ENCODE measurements at places on chromosomes 1 and 21.

- no peak for DNase-seq
Measured at GRCh38 chr1:67937651-67938050, 104.4 kb upstream of the GNG12 start.

- DNase-seq: no peak
Measured at GRCh38 chr1:11129649-11130390, 30.2 kb upstream of the EXOSC10 start.

DNA sequence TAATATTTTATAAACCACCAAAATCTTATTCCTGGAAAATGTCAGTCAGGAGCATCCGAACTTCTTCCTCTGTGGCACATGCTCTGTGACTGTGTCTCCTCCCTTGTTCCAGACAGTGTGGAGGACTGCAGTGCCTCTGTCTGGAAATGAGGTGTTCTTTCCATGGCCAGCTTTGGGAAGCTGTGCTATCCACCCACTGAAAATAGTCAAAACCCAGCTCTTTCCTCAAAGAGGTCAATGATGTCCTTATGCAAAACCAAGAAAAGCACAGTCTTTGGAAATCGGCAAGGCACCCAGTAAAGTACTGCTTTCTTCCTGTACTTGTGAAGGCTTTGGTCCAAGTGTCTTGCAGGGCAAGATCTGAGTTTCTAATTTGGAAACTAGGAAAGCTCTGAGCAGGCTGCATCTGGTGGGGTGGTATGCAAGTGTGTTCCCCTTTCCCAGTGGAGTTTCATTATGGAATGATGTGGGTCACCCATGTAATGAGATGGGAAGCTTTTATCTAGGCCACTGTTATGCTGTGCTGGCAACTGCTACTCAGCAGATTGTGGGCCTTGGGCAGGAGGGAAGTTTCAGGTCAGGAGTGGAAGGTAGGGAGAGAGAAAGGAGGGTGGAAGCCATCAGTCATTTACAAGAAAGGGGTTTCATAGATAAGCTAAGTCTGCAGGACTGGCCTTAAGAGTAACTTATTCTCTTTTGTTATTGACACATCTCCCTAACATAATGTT lies 6.0 kb downstream of the KIAA0040 start:
- no peak for DNase-seq

DNA sequence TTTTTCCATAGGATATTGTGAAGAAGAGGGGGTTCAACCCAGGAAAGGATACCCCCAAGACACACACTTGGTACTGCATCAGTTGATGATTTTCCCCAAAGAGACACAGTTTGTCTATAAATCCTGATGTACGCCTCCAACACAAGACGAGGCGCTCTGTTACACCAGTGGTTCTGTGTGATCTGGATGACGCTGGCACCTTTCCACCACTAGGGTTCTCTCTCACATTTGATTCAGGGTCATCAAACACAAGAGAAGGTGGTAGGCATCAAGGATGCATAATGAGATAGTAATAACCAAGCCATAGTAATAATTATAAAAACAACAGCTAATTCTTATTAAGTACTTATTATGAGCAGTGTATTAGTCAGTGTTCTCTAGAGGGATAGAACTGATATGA lies 508.8 kb upstream of the ZP4 start:
- DNase-seq: no peak

- DNase-seq: no peak
Measured at GRCh38 chr1:109826930-109827349, 63.2 kb upstream of the EPS8L3 start.

GRCh38 chr1:208129060-208129459 lies 115.1 kb downstream of the PLXNA2 start:
- DNase-seq: no peak

Data from caudate nucleus (tissue), 63 donors.